ENCODE measurements at places on chromosomes 4 and X.

DNA sequence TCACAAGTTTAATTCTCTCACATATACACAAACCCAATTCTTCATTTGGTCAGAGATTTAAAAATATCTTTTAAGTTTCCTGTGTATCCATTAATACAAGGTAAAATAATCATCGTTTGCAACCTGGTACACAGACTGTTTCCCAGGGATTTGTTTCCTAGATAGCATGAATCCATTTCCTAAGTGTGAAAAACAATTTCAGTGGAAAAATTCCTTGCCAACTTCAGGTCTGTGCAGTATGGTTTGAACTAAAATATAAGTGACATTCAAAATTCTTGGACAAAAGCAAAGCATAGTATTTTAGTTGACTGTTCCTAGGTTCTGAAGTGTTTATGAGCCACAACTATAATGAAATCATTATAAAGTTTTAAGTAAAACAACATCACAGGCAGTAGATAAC lies 24.4 kb downstream of the NAF1 start:
- no peak for DNase-seq

DNA sequence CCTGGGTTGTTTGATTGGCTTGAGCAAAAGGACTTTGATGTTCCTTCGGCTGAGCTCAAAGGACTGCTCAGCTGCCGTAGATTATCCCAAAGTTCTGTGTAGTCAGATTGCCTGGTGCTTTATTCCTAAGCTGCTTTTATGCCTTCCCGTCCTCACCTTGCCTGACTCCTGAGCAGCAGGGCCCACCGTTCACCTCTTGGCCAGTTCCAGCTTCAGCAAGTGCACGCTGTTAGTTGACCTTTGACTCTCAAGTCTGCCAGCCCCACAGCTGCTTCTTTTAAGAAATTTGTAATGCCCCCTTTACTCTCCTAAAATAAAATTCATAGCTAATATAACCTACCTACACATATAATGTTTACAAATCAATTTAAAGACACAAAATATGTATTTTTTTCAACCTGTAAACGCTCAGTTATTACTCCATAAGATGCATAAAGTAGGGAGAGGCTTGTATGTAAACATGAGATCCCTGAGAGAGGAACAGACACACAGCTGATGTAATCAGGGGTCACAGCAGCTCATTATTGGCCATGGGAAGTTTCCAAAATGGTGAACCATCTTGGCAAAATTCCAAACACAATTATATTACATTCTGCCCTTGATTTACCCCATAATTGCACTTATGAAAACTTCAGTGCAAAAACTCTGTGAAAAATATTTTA lies 28.6 kb downstream of the UCHL1 start:
- no peak for DNase-seq

- no peak for DNase-seq
These were observed 35.5 kb downstream of the CCNI start for GRCh38 chr4:77040270-77040669.

- no peak for DNase-seq
These were observed 38.5 kb downstream of the HERC3 start for GRCh38 chr4:88630756-88631155.
